Adrenal gland (tissue), 19 donors: ENCODE measurements at places on chromosomes 7 and 10. TPM values are rescaled to one million over a fixed set of nuclear protein-coding genes. Genes with fewer than 3 reads are reported as not detected.

Gene MRLN
- not detected for total RNA-seq

Gene SDK1
- 1.7 TPM for total RNA-seq

DNA sequence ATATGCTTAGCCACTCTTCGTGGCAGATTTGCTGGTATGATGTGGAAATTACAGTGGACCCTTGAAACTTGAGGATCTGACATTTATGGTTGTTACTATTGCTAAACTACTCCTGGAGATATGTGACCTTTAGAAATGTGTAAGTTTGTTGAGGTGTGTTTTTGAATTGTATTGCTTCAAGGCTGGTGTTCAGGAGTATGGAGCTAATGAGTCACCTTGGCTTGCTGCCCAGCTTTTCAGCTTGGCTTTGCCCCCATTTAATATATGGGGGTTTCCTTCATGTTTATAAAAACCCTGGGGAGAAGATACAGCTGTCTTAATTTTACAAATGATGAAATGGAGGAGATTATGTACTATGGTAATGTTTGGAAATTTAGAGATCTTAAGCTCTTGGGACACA lies 11.6 kb downstream of the HBP1 start:
- H3K4me1 ChIP-seq = peaks cover 20% of the 10 kb centered on the region
- no peaks in the 10 kb centered on the region for H3K36me3 ChIP-seq
- peak overlapping the region; percentile 7 for H3K27ac ChIP-seq
- DNase-seq = peak; percentile 55
- no peaks in the 10 kb centered on the region for H3K27me3 ChIP-seq
- no peak overlapping the region for H3K4me3 ChIP-seq

DNA sequence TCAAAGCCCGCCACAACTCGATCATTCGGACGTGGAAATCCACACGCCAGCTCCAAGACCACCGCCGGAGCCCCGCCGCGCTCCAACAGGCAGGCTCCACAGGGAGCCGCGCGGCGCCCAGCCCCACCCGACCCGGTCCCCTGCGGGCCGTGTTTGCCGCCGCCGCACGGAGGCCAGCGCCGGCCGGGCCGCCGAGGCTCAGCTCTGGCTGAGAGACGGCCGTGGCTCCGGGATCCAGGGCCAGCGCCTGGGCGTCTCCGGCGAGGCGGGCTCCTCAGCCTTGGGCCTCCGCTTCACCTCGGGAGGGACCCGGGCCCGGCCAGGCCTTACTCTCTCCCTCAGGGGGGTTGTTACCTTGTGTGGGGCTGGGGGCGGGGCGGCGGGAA lies 333 bp downstream of the SMNDC1 start:
- H3K4me1 ChIP-seq = peaks cover 10% of the 10 kb centered on the region
- H3K4me3 ChIP-seq = peak overlapping the region; percentile 85
- no peak for DNase-seq
- H3K36me3 ChIP-seq = no peaks in the 10 kb centered on the region
- peak overlapping the region; percentile 93 for H3K27ac ChIP-seq
- H3K27me3 ChIP-seq = no peaks in the 10 kb centered on the region

DNA sequence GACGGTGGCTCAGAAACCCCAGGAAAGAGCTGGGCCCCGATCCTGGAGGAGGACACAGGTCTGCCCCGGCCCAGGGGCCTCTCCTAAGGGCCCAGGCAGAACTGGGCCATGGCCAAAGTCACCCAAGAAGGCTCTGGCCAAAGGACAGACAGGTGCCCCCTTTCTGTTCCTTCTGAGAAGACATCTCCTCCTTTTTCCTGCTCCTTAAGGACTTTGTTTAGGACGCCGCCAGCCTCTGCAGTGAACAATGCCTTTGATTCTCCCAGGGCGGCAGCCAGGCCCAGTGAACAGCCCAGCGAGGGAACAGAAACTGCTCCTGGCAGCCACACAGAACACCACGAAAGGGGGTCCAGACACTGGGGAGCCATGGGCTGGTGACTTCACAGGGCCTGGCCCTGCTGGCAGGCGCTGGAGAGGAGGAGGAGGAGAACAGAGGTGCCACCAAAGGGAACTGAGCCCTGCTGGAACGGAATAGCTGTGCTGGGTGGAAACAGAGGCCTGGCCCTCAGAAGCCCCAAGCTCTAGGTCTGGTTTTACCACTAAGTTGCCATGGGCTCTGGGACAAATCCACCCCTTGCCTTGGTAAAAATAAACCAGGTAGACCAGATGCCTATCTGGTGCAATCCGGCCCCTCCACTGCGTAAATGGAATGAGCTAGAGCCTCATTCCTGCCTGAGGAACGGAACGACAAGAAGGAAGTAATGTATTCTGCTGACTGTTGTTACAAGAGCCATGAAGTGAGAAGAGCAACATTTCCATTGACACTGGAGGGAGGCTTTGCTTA lies 163.3 kb upstream of the RHEB start:
- H3K36me3 ChIP-seq = no peaks in the 10 kb centered on the region
- H3K27ac ChIP-seq = no peak overlapping the region
- H3K4me1 ChIP-seq = peaks cover 13% of the 10 kb centered on the region
- H3K27me3 ChIP-seq = no peaks in the 10 kb centered on the region
- no peak overlapping the region for H3K4me3 ChIP-seq
